ENCODE measurements at places on chromosomes 4 and X.

DNA sequence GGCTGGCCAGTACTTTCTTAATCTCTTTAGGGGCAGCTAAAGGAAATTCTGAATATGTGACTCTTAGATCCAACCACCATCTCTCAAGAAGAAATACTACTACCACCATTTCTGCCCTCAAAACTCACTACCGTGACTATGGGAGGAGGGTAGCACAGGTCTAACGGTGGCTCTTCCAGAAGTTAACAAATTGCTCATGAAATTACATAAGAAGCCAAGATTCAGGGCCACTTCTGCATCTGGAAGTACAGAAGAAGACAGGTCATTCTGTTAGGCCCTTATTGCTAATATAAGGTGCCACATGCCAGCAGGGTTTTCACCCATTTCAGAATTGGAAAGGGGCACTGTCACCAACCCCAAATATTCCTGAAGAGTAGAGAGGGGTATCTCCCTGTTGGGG, 19.6 kb upstream of the NKRF start:
- no peak for DNase-seq

GRCh38 chr4:572594-572993, 3.5 kb downstream of the TMEM271 start:
- no peak for DNase-seq

DNA sequence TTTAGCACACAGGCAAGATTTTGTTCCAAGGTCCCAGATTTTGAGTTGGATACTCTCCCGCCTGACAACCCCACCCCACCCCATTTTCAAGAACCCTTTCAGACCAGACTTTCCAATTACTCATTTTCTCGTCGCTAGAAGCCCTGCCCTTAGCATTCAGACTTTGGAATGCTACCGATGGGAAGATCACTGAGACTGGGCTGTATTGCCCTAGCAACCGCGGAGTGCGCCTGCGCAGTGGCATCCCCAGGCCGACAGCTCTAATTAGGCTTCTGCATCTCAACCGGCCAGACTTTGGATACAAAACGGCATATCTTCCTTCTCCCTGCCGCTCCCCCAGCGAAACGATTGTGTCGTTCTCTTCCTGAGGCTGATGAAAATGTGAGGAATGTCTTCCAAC, 3.4 kb downstream of the MAGEE2 start:
- DNase-seq = no peak

- no peak for DNase-seq
Measured at GRCh38 chrX:107576841-107577240, 51.5 kb upstream of the PRPS1 start.

DNA sequence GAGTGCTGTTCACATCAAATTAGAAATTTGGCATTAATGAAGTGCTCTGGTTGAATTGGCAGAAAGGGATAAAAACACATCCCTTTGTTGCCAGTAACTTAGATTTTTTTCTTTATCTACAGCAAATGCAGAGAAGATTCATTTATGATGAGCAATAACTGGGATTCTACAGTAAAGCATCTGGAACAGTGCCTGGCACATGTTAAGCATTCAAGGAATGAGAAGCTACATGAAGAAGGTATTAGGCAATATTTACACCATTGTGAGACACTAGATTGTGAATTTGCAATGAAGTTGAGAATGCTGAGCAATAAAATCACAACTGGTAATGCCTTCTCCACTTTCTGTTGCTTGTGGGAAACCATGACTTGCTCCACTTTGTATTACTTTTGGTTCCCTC, 33.5 kb downstream of the PCDH19 start:
- DNase-seq = no peak
